Right lobe of liver (tissue), 6 donors: ENCODE measurements at places on chromosomes 13 and 19.

- DNase-seq = no peak
Measured at GRCh38 chr13:40895227-40896184, 106.1 kb downstream of the SLC25A15 start.

- no peak for DNase-seq
Measured at GRCh38 chr19:782185-782877, 14.9 kb upstream of the PTBP1 start.

DNA sequence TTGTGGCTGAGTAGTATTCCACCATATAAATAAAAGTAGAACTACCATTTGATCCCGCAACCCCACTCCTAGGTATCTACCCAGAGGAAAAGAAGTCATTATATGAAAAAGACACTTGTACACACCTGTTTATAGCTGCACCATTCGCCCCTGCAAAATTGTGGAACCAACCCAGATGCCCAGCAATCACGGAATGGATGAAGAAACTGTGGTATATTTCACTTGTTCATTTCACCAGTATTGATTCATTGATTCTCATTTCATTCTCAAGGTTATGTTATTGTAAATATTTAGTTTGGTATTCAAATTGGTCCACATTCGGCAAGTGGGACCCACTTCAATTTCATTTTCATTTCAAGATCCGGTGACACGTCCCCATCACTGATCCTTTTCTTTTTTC is 8.2 kb upstream of the RFPL4A start:
- no peak for DNase-seq

DNA sequence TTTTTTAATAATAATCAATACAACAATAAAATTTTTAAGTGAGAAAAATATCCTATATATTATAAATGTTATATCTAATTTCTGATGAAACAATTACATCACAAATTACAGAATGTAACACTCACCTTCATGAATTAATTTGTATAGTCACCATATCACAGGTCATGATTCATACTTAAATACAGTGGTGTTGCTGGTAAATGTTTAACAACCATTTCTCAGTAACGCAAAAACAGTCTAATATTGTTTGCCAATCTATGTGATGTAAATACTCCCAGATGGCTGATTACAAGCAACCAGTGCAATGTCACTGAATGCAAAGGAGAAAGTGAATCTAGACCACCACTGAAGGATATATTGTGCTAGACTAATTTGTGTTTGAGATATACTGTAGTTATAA is 97.5 kb downstream of the DIAPH3 start:
- DNase-seq = no peak

- DNase-seq = no peak
Measured at GRCh38 chr13:114108894-114109293, 23.5 kb downstream of the RASA3 start.

- no peak for DNase-seq
Measured at GRCh38 chr13:73054712-73055111, 4.1 kb upstream of the KLF5 start.

GRCh38 chr19:32165141-32165540 is 180.3 kb upstream of the ZNF507 start:
- DNase-seq = no peak

DNA sequence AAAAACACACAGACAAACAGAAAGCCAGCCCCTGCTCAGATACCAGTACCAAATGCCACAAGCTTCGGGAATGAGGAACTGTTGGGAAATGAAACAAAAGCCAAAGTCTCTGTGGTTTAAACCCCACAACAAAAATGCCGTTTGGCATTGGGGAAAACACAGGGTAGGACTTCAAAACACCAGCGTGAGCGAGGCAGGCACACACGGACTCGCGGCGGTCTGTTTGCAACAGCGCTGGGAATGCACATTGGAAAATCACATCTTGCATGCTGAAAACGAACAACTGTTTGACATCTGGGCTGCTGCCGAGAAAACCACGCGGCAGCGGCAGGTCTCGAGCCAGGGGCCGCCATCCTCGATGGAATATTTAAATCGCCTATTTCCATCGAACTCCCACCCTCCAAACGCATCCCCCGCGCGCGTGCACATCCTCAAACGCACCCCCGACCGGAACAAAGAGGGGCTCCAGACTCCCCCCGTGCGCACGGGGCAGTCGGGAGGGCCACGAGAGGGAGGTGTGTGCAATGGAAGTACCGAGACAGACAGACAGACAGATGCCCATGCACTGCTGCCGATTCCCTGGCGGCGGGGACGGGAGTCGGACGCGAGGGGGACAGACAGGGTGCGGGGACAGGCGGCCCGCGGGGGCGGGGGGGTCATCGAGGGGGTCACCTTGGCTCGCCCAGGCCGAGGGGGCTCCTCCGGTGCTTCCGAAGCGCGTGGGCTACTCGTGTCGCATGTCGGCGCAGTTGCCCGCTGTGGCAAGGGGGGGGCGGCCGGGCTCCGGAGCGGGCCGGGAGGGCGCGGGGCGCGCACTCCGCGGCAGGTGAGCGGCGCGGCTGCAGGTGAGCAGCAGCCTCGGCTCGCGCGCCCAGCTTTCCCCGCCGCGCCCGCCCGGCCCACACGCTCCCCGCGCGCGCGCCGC is at the start of gene GPR12:
Gene GPR12 (minus strand): TSS at position 880 of the 925 bp plus-strand sequence. CDS start 959 bp downstream, outside the sequence.
- DNase-seq = no peak

DNA sequence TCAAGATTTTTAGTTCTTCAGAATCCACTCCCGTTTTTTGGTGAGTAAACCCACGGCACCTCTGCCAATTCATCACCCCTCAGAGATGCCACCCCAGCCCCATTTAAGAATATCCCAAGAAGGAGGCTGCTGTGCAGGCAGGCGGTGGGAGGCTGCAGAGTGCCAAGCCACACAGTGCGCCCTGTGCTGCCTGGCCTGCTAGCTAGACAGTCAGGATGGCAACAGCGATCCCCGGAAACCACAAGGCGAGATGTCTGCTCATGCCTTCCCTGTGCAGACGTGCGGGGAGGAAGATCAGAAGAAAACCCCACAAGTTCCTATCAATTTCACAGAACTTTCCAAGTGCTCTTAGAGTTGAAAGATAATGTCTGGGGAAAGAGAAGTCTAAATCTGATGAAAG is 64.8 kb upstream of the GPR183 start:
- no peak for DNase-seq

GRCh38 chr13:100124265-100124664 is 35.4 kb downstream of the PCCA start:
- no peak for DNase-seq

DNA sequence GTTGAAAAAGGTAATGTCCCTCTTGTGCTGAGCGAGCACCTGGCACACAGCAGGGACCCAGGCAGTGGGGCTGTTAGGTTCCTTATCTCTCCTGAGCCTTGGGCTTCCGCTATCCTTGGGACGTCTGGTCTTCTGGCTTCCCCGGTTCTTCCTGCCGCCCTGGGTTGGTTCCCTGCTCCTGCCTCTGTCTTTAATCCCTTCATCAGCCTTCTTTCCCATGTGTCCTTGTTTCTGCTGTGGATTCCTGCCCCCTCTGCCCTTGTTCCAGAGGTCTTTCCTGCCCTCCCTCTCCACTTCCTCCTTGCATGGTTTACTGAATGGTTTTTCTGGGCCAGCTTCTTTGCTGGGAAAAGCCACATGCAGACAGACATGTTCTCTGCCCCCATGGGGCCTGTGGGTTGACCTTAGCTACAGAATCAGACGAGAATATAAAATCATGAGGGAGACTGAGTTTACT is 2.6 kb downstream of the EPN1 start:
- no peak for DNase-seq

DNA sequence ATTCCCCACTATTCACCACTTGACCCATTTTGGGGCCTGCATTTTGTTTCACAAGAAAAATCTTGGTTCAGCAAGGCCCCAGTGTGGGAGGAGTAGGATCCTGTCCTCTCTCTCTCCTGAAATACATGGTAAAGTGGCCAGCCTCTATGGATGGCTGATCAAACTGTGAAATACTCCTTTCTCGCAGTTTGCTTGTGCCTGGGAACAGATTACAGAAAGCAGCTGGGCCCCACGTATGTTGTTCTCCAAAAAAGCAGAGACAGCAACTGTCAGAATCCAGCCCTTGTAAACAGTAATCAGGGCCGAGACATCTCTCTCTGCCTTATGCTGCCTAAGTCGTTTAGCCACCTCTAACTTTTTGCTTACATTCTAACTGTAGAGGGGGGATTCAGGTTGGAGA is 61.0 kb upstream of the RAP2A start:
- DNase-seq = no peak

GRCh38 chr19:40348961-40349507 is 539 bp downstream of the PLD3 start:
- DNase-seq = no peak

DNA sequence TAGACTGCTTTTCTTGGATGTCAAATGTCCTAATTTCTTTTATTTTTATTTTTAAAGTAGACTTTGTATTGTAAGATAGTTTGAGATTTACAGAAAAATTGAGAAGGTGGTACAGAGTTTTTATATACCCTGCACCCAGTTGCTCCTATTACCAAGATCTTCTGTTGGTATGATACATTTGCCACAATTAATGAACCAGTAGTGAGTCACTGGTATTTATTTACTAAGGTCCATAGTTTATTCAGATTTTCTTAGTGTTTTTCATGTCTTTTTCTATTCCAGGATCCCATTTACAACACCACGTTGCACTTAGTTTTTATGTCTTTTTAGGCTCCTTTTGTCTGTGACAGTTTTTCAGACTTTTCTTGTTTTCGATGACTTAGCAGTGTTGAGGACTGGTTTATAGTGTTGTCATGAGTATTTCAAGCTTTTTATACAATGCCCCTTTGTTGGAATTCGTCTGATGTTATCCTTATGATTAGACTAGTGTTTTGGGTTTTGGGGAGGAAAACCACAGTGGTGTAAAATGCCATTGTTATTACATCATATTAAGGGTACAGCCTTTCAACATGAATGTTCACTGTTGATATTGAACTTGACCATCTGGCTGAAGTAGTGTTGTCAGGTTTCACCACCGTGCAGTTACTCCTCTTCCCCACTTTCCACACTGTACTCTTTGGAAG is 35.9 kb downstream of the COG3 start:
- DNase-seq = no peak

GRCh38 chr13:104015646-104016396 is 949.6 kb upstream of the SLC10A2 start:
- DNase-seq = no peak

DNA sequence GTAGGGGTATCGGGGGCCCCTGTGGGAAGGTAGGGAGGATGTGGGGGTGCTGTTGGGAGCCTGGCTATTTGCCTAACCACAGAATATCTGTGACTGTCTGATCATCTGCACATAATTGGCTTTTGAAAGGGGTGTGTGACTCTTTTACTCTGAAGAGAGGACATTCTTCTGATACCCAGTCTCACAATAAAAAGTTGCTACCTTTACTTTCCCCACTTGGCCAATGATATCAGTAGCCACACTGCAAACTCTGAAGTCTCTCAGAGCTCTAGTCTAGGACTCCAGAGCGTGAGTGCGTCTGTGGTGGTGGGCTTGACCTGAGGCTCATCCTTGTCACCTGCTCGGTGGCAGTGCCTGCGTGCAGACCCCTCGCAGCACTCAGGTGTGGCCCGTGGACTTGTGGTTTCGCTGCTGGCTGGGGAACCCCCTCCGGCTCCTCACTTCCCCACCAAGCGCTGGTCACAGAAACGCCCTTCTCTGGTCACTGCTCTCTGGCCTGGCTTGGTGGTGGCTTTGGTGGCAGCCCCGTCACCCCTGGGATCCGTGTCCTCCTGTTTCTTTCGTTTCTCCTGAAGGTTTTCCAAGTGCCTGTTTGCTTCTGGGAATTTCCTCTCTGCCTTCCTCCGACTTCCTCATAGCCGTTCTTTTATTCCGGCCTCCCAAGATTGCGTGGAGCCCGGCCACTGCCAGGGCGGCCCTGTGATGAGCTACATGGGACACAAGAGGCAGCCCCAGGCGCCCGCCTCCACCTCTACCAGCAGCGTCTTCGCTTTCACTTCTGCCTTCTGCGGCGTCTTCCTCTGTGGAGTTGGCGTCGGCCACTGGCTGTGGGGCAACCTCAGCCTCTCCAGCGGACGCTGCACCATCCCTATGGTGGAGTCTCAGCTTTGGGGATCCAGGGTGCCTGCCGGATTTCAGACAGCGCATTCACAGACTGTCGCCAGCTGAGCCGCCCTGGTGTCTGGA is 78.0 kb downstream of the ATP11A start:
- DNase-seq = peak; percentile 61

GRCh38 chr13:48578516-48579164 is 45.8 kb upstream of the RCBTB2 start:
- DNase-seq = no peak

DNA sequence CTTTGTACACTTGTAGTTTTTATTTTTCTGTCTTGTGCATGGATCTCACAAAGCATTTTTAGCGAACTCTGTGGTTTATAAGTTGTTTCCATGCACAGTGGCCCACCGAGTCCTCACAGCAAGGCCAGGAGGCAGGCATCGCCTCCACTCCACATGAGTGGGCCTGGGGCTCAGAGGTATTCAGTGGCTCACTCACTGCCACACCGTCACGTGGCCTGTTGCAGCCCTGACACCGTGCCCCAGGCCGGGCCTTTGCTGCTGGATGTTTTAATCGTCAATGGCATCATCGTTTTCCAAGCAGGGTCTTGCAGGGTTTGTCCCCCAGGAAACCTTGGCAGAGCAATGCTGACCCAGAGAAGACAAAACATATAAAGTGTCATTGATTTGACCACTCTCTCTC is 59.8 kb downstream of the SPACA7 start:
- no peak for DNase-seq

- no peak for DNase-seq
Measured at GRCh38 chr13:79528356-79528755, 47.4 kb downstream of the NDFIP2 start.

DNA sequence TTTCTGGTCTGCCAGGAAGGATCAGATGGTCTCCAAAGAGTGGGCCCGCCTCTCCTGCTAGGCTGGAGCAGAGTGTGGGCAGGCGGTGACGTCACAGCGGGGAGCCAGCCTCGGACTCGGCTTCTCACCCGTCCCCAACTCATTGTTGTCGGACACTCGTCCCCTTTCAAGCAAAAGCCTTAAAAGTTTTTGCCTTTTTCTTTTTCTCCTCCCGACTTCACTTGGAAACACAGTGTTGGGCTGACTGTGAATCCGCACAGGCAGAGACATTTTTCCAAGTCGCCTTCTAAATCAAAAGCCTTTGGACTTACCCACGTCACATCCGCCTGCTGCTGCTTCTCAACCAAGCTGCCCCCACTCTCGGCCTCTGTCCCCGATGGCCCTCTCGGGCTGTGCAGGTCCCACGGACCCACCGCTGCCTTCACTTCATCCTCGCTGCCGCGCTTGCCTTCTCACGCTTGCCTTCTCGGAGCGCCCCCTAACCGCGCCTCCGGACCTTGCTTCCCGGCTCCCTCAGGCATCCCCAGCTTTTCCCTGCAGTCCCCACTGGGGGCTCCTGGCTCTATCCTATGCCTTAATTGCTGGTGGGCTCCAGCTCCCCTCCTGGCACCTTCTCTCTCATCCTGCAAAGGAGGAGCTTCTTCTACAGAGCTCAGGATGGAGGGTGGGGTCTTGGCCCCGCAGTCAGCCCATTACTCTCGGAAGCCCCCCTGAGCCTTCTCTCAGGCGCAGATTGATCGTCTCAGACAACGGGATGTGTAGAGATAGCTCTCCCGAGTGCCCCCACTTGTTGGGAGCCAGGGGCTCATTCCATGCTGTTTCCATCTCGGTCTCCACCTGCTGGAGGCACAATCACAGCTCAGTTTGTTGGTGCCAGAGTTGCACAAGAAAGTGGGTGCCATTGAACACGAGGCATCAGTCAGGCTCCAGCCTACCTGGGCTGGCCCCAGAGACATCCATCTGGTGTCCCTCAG is 3.9 kb upstream of the ZNF135 start:
- no peak for DNase-seq
